Activated CD4-positive, alpha-beta T cell treated with anti-CD3 and anti-CD28 coated beads, Interleukin-2, amount 10 ng/mL, durations not matched to agents 24 days and 14 days (primary cell): ENCODE measurements at places on chromosomes 11 and 22.

- no peak for DNase-seq
These were observed 13.8 kb downstream of the LTO1 start for GRCh38 chr11:69661413-69661715.

- no peak for DNase-seq
These were observed 59.9 kb downstream of the EIF3M start for GRCh38 chr11:32643526-32643925.

GRCh38 chr22:46465793-46466192 is 71.6 kb downstream of the CELSR1 start:
- no peak for DNase-seq

DNA sequence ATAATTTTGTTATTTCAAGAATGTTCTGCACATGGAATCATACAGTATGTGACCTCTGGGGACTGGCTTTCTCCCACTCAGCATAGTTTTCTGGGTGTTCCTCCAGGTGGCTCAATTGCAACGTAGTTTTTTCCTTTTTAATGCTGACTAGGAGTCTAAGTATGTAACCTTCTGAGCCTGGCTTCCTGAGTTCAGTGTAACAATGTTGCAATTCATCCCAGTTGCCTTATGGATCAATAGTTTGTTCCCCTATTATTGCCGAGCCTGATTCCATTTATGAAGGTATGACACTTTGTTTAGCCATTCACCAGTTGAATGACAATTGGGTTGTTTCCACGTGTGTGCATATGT is 128.3 kb downstream of the CRYBB2 start:
- no peak for DNase-seq

DNA sequence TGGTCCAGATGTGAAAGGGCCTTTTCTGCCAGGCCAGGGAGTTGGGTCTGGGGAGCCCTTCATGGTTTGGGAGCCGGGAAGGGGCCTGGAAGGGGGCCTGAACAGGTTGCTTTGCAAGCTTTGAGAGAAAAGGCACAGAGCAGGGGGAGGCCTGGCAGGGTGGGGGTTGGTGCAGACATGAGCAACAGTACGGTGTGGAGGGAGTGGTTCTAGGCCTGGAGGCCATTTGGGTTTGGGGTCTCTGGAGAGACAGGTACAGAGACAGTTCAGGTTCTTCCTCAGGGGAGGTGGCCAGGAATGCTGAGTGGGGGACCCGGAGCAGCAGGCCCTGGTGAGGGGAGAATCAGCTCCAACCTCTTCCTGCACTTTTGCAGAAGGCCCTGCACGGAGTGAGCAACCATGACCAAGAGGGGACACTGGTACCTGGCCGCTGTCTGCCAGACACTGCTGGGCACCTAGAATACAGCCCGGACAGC is 1.4 kb downstream of the KDELR3 start:
- no peak for DNase-seq

DNA sequence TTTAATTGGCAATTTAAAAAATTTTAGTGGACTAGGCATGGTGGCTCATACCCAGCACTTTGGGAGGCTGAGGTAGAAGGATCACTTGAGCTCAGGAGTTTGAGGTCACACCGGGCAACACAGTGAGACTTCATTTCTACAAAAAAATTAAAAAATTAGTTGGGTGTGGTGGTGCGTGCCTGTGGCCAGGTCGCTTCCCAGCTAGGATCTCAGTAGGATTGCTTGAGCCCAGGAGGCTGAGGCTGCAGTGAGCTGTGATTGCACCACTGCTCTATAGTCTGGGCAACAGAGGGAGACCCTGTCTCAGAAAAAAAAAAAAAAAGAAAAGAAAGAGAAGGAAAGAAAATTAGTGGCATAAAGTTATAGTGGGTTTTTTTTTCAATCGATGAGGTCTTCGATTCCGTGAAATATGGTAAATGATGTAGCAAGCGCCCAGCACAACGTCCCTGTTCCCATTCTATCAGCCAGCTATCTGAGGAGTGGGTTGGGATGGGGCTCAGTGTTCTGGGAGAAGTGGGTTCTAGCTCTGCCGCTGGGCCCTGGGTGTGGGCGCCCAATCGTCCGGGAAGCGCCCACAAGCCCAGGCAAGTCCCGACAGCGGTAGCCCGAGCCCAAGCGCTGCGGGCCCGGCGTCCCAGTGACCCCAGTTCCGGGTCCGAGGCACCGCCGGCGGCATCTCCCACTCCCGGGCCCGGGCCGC is 1.4 kb downstream of the FOSL1 start:
- no peak for DNase-seq

- no peak for DNase-seq
These were observed 64.4 kb downstream of the MYH9 start for GRCh38 chr22:36323182-36323854.

DNA sequence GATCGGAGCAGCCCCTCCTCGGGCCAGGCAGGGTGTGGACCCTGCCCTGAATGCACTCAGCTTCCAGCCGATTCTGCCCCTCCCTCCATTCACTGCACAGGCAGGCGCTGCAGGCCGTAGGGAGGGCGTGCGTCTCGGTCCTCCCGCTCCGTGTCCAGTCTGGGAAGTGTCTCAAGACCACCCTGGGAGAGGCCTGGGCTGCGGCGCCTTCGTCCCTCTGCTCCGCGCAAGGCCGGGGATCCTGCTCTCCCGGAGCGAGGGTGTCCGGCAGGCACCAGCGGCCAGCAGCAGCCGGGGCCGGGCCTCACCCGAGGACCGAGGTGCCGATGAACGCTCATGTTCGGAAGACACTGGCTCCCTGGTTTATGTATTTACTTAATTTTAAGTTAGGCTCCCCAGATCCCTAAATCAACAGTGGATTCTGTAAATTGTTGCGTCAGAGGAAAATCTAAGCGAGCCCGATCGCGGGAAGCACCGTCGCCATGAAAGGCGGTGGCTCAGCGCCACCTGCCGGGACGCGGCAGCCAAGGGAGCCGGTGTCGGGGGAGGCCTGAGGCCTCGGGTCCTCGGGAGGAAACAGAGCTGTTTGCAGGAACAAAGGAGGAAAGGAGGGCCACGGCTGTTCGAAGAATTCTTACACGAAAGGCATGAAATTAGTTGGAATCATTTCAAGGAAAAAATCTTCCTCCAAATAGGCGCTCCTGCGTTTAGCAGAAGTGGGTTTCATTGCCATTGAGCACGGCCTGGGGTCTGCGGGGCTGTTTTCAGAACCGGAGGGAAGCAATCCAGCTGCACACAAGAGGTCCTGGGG is 195.3 kb downstream of the BRD1 start:
- no peak for DNase-seq
